ENCODE measurements at places on chromosomes 7 and 10. TPM values are rescaled to one million over a fixed set of nuclear protein-coding genes. Genes with fewer than 3 reads are reported as not detected.

Gene ZNF804B
- not detected for total RNA-seq

DNA sequence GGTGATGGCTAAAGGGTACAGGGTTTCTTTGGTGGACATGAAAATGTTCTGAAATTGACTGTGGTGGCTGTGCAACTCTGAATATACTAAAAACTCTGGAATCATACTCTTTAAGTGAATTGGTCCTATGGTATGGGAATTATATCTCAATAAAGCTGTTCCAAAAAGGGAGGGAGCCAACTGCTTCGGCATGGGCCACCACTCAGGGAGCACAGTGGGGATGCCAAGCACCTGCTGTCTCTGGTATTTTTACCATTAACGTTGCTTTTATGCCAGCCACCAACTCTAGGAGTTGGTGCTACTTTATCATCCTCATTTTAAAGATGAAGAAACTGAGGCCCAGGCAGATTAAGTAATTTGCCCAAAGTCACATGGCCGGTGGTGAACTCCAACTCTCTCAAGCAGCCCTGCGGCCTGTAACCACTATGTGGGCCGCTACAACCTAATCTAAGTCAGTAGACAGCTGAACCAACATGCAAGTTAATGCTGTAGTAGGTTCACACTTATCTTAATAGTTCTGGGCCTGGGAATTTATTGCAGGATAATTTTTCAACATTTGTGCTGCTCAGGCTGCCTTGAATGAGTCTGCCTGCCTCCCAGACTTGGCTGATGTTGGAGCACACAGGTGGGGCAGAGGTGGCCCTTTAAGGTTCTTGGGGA is 20.8 kb downstream of the SH3PXD2A start:
- no peak for DNase-seq

Gene CALU
- 15.9 TPM for total RNA-seq

- no peak for DNase-seq
Observed at GRCh38 chr7:85927226-85927625, 716.5 kb upstream of the GRM3 start.

DNA sequence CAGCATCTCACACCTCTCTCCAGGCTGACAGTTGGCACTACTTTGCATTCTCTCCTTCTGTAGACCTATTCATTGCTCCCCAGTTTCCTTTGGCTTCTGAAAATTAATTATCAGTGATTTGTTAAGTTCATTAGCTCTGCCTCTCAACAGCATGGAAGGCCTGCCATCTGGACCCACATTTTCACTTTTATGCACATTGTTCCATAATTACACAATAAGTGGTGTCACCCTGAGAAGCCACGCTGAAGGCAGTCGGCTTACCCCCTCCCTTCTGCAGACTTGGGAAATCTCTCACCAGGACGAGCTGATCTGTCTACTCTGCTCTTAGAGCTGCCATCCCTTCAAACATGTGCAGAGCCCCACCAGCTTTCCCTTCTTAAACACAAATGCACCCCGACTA is 64.7 kb downstream of the SLIT1 start:
- no peak for DNase-seq
